ENCODE measurements at places on chromosomes 16 and 17. TPM values are rescaled to one million over a fixed set of nuclear protein-coding genes. Genes with fewer than 3 reads are reported as not detected.

GRCh38 chr17:17525956-17526355, 29.8 kb upstream of the RASD1 start:
- DNase-seq: no peak

GRCh38 chr17:67711916-67712315, 5.8 kb upstream of the NOL11 start:
- no peak for DNase-seq

GRCh38 chr17:69208640-69209039, 20.0 kb downstream of the ABCA10 start:
- no peak for DNase-seq

DNA sequence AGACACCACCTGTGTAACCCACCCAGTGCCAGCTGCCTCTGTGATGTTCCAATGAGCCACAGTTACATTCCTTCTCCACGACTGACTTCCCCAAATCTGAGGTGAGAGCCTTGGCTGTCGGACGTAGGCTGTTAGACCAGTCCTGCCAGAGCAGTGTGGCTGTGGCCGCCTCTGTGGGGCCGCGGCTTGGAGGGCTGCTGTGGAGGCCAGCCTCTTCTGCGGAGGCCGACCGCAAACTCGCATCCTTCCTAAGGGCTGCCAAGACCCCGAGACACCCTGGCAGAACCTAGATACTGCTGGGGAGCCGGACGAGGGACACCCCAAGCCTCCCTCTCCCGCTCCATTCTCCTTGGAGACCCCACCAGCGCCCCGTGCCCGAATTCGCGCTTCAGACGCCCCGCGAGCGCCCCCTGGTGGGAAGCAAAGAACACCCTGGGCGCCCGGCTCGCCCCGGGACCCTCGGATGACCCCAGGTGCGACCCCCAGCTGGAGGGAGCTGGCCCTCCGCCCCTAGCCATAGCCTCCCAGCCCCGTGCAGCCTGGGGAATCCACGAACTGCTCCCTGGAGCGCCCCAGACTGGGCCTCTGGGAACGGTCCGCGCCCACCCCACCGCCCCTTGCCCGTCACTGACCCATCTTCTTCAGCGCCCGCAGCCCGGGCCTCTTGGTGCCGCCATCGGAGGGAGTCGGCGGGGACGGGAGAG, 547 bp downstream of the PLCD3 start:
- DNase-seq: peak; percentile 70

GRCh38 chr17:61072648-61073047, 327.0 kb upstream of the TBX2 start:
- peak; percentile 36 for DNase-seq

DNA sequence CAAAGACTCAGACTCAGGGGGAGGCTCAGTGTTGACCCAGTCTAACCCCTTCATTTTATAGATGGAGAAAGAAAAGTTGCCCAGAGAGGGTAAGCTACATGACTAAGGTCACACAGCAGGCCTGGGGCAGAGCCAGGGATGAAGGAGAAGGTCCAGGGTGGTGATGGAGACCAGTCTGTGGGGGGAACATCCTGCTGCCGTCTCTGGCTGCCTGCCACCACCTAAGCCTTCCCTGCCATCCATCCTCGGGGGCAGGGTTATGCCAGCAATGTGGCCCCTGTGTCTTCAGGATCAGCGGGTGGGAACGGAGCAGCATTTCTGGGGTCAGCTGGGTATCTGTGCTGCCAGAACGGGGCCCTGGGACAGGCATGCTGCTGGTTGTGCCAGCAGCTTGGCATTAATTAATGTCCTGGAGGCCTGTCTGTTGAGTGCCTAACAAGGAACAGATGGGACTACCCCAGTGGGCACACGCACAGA, 5.5 kb downstream of the DOK4 start:
- DNase-seq: no peak

DNA sequence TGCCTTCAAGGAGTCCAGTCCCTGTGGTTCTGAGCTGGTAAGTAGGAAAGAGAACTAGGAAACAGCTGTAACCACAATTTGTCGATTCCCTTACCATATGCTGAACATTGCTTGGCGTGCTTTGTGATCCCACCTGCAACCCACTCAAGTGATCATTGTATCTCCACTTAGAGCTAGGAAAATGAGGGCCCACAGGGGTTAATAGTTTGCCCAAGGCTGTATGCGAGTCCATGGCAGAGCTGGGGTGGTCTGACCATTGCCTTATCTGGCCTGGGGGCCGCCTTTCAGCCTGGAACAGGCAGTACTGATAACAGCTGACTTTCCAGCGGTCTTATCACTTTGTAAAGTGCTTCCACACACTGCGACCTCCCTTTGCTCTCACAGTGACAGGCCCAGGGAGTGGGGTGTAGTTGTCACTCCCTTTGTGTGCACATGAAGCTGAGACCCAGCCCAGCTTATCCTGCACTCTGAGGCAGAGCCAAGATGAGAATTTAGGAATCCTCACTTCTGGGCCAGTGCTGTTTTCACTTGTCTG, 9.8 kb downstream of the MYL4 start:
- no peak for DNase-seq

DNA sequence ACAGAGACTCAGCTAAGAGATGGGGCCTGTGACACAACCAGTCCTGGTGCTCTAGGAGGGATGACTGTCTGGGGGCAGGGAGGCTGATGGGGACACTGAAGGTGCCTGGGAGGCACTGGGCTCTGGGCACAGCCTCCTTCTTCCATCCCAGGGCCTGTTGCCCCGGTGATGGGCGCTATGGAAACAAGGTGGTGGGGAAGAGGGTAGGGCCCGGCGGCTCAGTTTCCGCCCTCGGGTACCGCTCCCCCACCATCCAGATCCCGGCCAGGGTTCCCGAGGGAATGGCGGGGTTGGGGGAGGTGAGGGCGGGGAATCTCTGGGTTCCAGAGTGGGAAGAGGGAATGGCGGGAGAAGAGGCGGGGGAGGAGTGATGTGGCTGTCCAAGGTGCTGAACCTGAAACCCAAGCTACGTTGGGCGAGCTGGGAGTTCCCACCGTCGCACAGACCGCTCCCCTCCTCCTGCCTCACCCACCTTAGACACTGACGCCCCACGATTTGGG, 981 bp downstream of the KCNH4 start:
- peak; percentile 64 for DNase-seq

- no peak for DNase-seq
Measured at GRCh38 chr17:1774390-1775176, 12.7 kb downstream of the SERPINF1 start.

- no peak for DNase-seq
Measured at GRCh38 chr17:79761894-79762589, 15.9 kb upstream of the CBX2 start.

- DNase-seq: peak; percentile 3
Measured at GRCh38 chr16:61957075-61957855, 79.0 kb downstream of the CDH8 start.

GRCh38 chr16:54648575-54648974, 282.1 kb upstream of the IRX5 start:
- no peak for DNase-seq

TMEM208 gene
- polyA plus RNA-seq: 196 TPM

PPM1E gene
- polyA plus RNA-seq: 0.22 TPM

MILR1 gene
- 10.0 TPM for polyA plus RNA-seq

P2RX5 gene
- polyA plus RNA-seq: 1.3 TPM

LDHD gene
- 9.2 TPM for polyA plus RNA-seq

RAMP2 gene
- 101 TPM for polyA plus RNA-seq
